ENCODE measurements at places on chromosomes 12 and 14.

DNA sequence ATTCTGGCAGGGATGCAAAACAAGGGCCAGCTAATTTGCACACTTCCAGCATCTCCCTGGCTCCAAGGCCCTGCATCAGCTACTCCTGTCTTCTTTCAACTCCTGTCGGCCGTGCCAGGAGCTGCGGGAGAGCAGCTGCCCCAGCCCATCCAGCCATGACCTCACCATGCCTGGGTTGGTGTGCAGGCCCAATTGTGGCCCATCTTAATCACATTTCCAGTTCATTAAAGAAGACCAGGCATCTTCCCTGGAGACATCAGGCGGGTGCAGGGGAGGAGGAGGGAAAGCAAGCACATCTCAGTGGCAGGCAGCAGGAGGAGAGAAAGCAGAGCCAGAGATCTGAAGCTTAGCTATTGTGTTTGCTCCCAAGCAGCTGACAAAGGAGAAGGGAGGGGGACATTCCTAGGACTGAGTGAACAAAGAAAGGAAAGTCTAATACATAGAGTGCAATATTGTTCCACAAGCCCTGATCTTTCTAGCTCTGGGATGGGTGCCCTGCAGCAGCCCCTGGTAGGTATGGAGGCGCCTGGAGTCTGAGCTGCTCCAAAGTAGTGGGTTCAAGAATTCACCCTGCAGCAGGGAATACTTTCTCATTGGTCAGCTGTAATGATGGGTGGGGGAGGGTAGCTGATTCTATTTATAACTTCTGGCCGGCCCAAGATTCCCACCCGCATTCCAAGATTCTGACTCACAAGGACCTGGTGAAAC, 40.1 kb downstream of the VWF start:
- no peak for DNase-seq

GRCh38 chr12:119679081-119679480, 11.1 kb downstream of the PRKAB1 start:
- DNase-seq, result no peak

- no peak for DNase-seq
These were observed 16.6 kb downstream of the PLEKHH1 start for GRCh38 chr14:67549734-67550133.

- DNase-seq, result no peak
These were observed 23.0 kb downstream of the KLRK1 start for GRCh38 chr12:10366875-10367274.

- DNase-seq, result no peak
These were observed 4.4 kb downstream of the KRT18 start for GRCh38 chr12:52953181-52953841.

DNA sequence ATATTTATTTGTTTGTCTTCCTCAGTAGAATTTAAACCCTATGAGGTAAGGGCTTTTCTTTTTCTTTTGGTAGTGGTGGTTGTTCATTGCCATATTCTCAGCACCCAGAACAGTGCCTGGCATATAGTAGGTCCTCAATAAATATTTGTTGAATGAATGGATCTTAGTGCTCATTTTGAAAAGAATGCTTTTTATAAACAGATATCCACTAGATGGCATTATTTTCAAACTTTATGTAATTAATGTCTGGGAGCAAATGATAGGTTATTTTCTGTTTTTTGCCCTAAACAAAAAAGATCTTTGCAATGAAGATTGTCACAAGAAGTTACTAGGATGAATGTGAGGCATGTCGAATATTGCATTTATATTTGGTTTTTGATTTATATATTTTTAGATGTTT, 64.1 kb downstream of the RAD51B start:
- DNase-seq, result no peak

DNA sequence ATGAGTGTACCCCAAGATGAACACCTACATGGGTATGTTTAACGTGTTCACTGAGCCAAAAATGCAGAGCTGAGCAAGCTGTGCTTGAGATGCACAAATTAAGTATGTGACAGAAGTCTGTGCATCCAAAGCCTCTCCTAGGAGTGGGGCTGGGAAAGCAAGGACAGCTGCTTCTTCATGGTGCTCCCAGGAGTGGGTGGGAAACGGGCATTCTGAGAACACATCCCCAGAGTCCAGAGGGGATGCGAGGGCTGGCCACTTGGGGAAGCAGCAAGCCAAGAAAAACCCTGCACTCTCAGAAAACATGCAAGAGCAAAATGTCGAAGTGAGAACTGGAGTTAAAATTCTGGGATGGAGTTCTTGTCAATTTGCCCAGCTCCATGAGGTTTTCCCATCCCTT, 414.3 kb downstream of the BCAT1 start:
- peak; percentile 36 for DNase-seq

DNA sequence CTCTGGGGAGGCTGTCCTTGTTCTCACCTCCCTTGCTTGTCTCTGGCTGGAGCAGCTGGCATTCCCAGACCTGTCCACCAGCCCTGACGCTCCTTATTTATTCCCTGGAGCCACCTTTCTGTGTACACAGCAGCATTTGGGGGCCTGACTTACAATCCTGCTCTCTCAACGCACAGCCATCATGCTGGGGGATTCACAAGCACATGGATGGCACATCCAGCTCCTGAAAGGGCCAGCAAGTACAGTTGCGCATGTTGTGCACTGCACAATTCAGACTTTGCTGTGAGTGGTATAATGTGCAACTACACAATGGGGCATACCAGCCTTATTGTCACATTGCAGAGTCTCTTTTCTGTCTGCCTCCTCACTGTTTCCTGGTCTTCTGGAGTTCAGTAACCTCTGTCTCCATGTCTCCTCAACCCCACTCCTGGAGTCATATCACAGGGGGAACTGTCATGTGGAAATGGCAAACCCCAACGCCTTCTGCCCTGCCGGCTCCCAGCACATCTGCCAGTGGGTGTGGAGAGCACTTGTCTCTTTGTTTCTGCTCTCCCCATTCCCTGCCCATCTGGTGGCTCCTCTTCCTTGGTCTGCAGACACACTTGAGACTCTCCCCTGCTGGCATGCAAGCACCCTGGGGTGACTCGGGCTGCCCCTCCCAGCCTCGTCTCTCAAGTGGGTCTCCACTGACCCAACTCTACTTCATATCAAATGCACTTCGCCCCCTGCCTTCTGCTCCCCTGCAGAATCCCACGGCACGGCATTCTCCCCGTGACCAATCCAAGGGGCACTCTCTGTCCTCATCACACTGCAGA, 41.2 kb upstream of the MEG3 start:
- DNase-seq, result peak; percentile 15

DNA sequence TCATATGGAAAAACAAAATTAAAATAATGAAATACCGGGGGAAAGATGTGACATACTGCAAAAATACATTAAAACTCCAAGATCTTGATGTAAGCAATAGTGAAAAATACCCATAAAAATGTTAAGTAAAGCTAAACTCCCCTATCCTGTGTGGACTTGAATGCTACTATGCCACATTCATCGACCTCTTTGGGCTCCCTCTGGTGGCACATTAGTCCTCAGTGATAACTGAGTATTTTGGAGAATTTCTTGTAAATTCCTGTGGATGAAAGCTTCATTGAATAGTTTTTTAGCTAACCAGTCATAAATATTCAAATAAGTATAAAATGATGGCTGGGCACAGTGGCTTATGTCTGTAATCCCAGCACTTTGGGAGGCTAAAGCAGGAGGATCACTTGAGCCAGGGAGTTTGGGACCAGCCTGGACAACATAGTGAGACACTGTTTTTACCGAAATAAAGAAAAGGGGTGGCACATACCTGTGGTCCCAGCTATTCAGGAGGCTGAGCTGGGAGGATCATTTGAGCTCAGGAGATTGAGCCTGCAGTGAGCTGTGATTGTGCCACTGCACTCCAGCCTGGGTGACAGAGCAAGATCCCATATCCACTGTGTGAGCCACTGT, 42.4 kb upstream of the SGPP1 start:
- peak; percentile 50 for DNase-seq

DNA sequence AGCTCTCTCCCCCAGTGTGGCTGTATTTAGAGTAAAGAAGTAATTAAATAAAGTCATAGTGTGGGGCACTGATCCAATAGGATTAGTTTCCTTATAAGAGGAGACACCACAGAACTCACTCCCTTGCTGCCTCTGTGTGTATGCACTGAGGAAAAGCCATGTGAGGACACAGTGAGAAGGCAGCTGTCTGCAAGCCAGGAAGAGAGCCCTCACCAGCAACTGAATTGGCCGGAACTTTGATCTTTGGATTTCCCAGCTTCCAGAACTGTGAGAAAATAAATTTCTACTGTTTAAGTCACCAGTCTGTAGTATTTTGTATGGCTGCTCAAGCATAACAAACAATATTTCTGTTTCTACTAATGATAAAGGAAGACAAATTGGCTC, 368.7 kb upstream of the PRICKLE1 start:
- DNase-seq, result no peak

DNA sequence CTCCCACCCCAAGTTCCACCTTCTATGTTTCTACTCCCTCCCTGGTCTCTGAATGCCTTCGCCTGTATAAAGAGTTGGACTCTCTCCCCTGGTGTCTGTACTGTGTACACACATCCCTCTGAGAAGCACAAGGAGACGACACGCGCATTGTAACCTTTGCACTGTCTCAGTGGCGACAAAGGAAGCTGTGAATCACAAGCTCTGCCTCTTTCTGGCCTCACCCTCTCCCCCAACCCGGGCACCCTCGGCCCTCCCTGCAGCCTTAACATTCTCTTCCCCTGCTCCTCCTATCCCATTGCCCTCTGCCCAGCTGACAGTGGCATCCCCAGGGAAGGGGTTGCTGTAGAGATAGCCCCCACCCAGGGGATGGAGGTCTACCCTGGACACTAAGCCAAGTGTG, 2.5 kb upstream of the SMARCD1 start:
- no peak for DNase-seq
